Muscle of arm (tissue), 14 donors: ENCODE measurements at places on chromosomes 12 and 14.

DNA sequence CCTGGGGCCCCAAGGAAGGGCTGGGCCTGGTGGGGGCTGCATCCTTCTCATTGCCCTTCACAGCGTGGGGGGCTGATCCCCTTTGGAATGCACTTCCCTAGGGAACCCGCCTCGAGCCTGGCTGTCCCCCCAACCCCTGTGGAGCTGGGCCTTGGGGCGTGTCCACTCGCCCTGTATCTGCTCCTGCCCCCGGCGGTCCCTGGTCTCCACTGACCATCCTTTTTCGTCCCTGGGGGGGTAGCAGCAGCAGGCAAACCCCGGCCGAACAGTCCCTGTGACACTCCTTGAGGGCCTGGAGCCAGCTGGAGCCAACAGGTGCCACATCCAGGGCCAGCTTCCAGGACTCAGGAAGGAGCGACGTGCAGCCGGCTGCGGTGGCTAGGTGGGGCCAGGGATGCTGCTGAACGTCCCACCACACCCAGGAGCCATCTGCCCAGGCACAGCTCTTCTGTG, 9.4 kb upstream of the GPR132 start:
- DNase-seq: no peak

DNA sequence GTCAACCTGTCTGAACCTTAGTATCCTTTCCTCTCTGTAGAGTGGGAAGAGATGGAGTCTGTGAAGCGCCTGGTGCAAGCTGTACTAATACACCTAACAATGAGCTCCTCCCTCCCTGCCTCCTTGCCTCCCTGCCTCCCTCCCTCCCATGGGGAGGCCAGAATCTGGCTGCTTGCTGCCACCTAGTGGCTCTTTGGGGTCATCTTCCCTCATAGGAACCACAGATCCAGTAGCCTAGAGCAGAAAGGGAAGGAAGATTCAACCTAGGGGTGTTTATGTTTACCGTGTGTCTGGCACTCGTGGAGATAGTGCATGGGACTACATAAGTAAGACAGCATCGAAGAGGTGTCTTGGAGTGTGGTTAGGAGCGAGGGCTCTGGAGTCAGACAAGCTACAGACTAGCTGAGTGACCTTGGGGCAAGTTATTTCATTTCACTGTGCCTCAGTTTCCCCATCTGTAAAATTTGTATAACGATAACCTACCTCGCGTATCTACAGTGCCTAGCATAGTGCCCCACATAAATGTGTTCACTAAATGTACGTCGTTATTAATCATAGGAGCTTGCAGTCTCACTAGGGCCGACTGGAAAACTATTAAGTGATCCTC, 35.5 kb upstream of the TSPAN9 start:
- peak; percentile 69 for DNase-seq

DNA sequence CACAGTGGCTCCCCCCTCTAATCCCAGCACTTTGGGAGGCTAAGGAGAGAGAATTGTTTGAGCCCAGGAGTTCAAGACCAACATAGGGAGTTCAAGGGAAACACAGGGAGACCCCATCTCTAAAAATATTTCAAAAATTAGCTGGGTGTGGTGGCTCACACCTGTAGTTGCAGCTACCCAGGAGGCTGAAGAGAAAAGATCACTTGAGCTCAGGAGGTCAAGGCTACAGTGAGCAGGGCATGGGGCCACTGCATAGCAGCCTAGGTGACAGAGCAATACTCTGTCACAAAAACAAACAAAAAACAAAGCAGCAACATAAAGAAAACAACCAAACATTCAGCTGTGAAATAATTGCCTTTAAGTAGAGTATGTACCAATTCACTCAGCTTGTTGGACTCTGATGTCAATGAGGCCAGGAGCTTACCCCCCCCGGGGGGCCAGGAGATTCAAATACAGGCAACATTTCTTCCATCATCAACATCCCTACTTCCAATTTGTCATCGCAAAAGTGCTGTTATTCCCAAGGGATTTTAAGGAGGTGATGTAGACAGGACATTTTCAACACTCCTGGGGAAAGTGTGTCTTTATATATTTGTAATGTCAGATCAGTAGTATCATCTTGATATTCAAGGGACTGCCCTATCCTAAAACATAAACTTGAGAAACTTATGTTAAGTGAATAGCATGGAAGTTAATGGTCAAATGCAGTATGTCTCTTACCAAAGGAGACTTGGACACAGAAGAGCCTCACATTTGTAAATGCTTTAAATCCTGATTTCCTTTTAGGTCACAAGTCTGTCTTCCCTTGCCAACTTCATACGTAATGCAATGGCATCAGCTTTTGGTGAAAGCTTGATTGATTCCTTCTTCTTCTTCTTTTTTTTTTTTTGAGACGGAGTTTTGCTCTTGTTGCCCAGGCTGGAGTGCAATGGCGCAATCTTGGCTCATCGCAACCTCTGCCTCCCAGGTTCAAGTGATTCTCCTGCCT, 40.6 kb upstream of the AEBP2 start:
- peak; percentile 69 for DNase-seq

DNA sequence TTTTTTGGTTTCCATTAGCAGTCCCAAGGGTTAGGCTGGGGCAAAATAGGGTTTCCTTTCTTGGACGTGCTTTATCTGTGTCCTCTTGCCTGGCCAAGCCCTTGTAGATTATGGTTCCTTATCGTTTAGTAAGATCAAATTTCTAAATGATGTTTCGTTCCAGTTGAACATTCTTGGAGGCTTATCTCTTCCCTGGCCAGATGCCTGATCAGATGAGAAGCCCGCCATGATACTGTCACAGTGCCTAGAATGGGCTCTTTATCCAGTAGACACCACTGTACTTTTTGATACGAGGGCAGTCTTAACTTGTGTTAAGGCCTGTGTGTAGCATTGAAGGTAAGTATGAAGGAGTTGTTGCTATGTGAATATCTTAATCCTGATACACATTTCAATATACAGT, 76.1 kb upstream of the TMEM263 start:
- DNase-seq: no peak

DNA sequence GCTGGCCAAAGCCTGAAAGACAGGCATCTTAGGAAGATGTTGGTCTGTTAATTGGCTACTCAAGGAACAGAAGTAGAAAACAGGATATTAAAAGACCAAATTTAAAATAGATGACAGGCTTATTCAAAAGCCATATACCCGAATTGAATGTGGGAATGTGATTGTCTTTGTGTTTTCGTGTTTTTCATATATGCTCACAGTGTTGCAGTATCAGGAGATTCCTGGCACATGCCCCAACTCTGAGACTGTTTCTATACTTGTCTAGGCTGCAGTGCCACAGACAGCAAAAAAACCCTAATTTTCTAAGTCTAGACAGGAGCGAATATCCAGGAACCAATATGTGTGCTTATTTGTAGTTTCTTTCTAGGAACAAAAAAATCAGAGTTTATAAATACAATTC, 57.4 kb upstream of the KRR1 start:
- DNase-seq: no peak

DNA sequence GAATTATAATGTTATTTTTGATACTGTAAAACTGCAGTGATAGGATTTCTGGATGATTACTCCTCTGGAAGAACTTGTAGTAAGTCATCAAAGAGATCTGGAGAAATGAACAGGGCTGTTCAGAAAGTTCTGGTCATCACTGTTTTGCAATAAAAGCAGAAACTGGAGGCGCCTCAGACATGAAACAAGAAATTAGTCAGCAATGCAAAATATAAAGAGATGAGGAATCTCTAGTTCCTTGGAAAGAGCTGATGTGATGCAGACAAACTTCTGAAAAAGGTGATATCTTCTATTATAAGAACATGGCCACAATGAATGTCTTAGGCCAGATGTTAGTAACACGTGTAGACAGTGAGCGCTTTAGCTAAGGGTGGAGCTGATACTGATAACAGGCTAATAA, 9.5 kb downstream of the ACIN1 start:
- no peak for DNase-seq

GRCh38 chr12:4307593-4308333, 13.2 kb upstream of the TIGAR start:
- peak; percentile 65 for DNase-seq

GRCh38 chr12:2986876-2987275, 27.7 kb downstream of the TEAD4 start:
- no peak for DNase-seq

DNA sequence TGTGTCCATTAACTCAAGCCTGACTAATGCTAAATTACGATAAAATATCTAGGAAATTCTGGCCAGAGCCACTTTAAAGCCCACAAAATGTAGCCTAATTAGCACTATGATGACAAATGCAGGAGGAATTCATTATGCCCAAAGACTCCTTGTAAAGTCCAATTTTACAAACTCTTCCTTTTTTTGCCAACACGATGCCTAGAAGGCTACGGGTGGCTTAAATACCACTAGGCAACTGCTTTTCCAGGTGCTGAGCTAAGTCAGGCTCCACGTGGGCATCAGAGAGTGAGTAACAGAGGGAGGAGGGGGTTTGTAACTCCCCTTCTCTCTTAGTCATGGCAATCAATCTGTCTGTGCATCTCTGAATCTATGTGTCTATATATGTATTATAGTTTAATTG, 172.4 kb upstream of the NTF3 start:
- no peak for DNase-seq

- no peak for DNase-seq
These were observed 140.1 kb downstream of the SYNE2 start for GRCh38 chr14:63992858-63993257.

DNA sequence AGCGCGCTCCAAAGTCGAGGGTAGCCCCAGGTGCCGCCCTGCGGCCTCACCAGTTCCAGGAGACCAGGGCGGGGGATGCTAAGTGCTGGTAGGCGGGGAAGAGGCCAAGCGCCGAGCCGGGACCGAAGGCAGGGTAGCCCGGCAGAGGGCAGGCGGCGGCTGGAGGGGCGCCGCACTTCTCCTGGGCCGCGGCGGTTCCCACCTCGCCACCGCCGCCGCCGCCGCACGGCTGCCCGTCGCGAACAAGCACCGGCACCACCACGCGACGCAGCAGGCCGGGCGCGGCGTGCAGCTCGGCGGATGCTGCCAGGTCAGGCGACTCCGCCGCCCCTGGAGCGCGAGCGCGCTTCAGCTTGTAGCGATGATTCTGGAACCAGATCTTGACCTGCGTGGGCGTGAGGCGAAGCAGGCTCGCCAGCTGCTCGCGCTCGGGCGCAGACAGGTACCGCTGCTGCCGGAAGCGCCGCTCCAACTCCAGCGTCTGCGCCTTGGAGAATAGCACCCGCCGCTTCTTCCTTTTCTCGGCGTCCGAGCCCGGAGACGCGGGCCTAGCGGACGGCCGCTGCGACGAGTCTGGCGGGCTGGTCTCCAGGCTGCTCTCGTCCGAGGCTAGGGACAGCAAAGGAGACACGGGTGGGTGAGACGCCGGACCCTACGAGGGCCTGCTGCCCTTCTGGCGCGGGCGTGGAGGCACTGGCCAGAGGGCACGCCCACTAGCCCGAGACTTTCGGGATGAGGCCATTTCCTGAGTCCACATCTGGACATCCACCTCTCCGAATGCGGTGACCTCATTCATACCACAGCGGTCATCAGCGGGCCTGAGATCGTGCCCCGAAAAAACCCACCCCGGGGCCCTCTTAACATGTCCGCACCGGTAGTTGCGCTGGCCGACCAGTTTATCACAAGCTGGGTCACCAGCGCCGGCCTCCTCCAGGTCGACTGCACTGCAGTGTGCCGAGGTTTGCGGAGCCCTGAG, 1.3 kb downstream of the NKX2-8 start:
- peak; percentile 22 for DNase-seq

DNA sequence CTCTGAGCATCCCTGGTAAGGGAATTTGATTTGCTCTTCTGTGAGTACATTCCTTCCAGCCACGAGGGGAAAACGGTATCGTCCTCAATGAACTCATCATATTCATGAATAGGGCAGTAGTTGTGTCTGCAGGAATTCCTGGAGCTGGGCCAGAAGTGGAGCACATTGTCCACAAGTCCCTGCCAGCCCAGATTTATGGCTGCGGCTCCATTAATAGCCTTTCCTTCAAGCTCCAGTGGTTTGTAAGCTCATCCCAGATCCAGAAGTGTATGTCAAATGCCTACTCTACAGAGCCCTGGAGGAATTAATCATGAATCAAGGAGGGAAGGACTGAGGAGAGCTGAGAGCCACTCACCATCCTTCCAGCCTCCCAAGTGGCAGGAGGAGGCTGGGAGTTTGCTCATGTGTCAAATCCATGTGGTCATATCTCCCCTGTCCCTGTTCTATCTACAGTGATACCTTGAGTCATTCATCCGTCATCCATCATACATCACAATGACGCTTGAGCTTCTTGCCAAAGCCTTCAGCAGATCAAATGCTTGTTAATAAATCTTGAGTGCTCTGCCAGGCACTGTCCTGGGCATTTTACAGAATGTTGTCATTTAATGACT, 65.5 kb downstream of the SVOP start:
- peak; percentile 10 for DNase-seq

- no peak for DNase-seq
These were observed 564.1 kb upstream of the ATXN7L3B start for GRCh38 chr12:73973486-73973885.

DNA sequence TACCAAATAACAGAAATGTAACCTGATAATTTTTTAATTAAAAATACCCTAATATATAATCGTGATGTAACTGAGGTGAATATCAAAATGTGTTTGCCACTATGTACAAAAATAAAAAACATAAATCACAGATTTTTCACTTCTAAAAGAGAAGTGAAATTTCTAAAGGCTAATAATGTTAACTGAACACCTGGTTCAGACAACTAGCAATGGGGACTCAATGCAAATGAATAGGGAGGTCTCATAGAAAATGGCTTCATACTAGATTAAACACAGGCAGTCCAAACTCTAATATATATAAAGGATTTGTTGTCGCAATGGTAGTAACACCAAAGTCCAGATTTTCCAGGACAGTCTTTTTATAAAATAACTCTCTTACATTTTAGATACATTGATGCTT, 365.4 kb upstream of the ATP2B1 start:
- no peak for DNase-seq

DNA sequence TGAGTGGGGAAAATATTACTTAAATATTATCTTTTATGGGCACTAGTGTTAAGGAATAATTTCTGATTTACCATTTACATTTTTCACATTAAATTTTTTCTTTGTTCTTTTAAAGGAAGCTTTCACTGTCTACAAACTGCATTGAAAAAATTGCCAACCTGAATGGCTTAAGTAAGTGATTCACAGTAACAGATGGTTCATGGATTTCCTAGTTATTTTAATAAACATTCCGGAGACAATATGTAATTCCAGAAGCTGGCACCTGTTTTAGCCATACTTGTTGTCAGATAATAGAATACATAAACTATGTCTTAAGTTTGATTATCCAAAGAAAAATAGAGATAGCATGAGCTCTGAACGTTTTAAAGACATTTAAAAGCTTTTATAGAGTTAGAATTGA, 17.1 kb downstream of the DNAL1 start:
- DNase-seq: no peak

- no peak for DNase-seq
These were observed 47.3 kb downstream of the PTPN11 start for GRCh38 chr12:112466011-112466422.

DNA sequence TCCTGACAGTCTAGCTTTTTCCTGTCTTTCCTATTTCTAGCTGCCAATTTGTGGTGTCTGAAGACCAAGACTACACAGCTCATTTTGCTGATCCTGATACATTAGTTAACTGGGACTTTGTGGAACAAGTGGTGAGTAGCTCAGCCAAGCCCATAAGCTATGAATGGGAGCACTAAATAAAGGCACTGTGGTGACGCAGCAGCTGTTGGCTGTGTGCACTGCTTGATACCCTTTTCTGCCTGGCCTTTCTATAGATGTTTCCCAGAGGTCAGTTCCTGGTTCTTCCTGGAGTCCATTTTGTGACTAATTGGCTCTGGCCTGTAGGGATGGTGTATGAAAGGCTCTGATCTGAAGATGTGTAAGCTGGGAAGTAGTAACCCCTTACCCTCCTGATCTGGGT, 20.5 kb downstream of the RNF10 start:
- no peak for DNase-seq

- DNase-seq: no peak
These were observed 179.7 kb downstream of the KIF26A start for GRCh38 chr14:104317975-104318557.
